RPMI8226 (cell line): ENCODE measurements at places on chromosomes 4 and X.

DNA sequence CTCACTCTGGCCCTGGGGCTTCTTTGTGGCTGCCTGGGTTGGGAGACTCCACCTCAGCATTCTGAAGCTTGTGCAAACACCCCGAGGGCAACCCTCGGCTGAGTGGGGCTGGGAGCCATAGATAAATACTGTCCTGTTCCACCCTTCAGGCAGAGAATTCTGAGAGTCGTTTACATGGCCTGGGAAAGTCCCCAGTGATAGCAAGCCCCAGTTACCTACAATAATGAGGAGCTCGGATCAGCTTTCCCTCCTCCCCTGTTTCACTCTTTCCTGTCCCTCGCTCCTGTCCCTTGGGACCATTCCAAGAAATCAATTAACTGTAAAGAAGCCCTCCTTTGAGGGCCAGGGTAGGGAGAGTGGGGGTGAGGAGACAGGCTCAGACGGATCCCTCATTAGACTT, 31.6 kb upstream of the DDX3X start:
- no peak for DNase-seq

- DNase-seq, result no peak
These were observed 450.1 kb upstream of the TENM3 start for GRCh38 chr4:181793096-181793495.

- no peak for DNase-seq
These were observed 8.7 kb downstream of the PDE6B start for GRCh38 chr4:633976-634598.

DNA sequence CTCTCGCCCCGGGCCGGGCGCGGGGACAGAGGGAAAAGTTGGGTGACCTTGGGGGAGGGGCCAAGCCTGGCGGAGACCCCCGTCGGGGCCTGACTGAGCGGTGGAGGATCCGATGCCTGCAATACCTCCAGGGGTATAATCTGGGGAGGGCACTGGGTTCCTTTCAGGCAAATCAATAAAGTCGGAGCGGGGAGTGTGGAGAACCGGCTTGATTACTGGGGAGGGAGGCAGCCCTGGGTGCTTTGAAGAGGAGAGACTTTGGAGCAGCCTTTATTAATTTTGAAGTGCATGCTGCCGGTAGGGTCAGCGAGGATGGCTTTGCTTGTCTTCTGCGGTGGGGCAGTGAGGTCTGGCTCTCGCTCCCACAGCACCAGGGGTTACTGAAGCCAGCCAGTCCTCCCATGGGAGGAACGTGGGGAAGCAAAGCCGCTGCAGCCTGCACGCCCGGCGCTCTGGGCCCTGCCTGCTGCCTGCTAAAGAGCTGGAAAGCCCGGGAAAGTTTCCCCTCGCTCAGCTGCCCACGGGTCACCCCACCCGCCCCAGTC, 403 bp upstream of the LGI2 start:
- no peak for DNase-seq

GRCh38 chr4:75736862-75737261, 12.5 kb downstream of the USO1 start:
- no peak for DNase-seq

GRCh38 chr4:139916041-139916440, 237.9 kb downstream of the MAML3 start:
- no peak for DNase-seq

GRCh38 chrX:132443196-132444135, 45.4 kb downstream of the MBNL3 start:
- DNase-seq, result no peak

DNA sequence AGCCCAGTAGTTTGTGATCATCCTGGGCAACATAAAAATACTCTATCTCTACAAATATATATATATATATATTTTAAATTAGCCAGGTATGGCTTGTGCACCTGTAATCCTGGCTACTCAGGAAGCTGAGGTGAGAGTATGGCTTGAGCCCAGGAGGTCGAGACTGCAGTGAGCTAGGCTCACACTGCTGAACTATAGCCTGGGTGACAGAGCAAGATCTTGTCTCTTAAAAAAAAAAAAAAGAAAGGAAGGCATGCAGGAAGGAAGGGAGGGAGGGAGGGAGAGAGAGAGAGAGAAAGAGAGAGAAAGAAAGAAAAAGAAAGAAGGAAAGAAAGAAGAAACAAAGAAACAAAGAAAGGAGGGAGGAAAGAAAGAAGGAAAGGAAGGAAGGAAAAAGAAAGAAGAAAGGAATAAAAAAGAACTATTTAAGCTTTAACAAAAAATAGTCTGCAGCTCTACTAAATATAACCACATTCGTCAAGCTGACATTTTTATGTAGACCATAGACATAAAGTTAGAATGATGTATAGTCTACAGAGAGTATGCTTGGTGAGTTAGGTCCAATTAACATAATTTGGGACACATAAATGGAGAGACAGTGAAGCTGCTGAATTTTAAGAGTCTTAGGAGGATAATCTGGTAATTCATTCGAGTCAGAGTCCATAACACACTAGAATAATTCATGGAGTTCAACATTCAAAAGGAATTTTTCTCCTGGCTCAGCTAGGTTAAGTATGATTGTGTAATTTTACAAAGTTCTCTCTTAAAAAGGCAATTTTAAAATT, 111.9 kb downstream of the GLRA3 start:
- no peak for DNase-seq

DNA sequence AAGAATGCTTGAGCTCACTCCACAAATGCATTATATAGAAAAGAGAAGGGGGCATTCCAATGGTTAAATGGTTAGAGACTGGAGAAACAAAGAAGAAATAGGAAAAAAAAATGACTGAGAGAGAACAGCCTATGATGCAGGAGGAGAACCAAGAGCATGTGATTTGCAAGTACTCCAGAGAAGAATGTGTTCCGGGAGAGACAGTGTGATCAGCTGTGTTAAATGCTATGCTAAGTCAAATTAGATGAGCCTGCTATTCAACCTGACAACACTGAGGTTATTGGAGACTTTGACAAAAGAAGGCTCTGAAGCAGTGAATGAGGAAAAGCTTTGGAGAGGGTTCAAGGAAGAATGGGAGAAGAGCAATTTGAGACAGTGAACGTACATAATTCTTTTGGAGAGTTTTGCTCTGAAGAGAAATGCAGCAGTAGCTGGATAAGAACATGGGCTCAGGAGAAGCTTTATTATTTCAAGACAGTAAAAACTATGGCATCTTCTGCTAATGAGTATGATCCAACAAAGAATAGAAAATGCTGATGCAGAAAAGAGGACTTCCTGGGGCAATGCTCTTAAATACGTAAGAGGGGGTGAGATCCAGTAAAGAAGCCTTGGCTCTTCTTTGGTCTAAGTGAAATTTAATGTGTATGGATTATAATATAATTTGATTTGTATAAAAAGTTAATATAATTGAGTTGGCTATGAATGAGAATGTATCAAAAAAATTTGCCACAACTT, 66.3 kb downstream of the PPP3CA start:
- no peak for DNase-seq

DNA sequence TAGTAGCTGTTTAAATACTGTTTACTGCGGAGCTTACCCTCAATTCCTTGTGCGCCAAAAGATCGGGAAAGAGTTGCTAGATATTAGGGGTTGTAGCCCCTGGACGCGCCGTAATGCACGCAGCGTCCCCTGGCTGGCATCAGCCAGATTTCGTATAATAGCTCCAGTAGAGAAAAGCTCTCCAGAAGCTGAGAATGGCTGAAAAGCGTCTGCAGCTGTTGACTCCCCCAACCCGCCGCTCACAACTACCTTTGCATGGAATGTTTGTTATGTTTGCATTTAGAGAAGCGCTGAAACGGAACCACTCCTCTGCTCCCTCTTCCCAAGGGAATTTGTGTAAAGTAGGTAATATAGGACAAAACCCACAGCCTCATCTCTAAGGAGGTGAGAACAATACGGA, 3.7 kb downstream of the DOCK11 start:
- DNase-seq, result no peak

GRCh38 chr4:56434599-56435139, 746 bp downstream of the PPAT start:
- DNase-seq, result peak; percentile 63

DNA sequence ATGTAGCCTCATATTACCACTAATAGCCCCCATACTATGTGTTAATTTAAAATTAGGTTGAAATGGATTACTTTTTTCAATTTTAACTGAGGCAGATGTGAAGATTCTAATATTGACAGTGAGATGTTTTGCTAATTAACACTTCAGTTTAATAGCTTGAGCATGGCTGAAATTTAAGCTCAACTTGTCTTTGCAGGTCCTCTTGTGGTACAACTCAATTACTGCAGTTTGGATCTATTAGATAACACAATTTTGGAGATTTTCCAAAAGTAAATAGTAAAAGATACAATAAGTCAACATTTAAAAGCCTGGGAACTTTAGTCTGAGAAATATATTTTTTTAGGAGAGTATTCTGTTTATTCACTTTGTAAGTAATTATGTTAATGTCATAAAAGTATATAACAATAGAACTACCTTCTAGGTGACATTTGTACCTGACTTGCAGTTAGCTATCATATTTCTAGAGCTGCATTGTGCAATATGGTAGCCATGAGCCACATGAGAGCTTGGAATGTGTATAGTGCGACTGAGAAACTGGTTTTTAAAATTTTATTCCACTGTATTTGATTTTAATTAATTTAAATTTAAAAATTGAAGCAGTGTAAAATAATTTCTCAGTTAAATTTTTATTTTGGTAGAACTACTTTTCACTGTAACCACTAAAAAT, 73.1 kb upstream of the FMR1 start:
- DNase-seq, result peak; percentile 3

DNA sequence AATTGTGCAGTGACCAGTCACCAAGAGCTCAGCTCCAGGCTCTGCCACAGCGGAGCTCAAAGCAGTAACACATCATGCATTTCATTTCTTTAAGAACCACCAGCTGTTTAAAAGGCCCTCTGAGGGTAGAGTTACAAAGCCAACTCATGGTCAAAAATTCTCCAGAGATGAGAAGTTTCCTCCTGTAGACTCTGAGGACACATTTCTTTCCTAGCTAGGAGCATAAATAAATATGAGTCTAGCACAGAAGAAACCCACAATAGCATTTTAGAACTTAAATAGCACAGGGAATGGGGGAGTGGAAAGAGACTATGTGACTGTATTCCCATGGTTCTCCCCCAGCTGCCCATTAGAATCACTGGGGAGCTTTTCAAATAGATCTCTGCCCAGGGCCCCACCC, 6.5 kb upstream of the CRMP1 start:
- no peak for DNase-seq

- no peak for DNase-seq
These were observed 22.2 kb downstream of the DTHD1 start for GRCh38 chr4:36303426-36304137.

DNA sequence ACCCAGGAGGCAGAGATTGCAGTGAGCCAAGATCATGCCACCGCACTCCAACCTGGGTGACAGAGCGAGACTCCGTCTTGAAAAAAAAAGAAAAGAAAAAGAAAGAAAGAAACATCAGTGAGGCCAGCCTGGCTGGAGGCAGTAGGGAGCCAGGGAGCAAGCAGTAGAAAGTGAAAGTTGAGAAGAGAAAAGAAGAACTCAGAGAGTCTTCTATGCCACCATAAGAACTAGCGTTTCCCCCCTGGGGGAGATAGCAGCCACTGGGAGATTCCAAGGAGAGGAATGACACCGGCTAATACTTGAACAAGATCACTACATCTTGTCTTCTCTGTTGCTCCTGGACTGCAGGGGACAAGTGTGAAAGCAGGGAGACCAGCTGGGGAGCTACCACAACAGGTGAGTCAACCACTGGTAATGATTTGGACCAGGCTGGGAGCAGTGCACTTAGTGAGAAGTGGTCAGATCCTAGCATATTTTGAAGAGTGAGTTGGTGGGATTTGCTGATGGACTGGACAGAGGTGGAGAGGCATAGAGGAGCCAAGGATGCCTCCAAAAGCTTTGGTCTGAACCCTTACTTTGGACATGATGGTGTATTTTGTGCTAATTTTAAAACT, 33.4 kb downstream of the SLC2A9 start:
- no peak for DNase-seq

GRCh38 chrX:109974906-109975655, 27.8 kb upstream of the TMEM164 start:
- DNase-seq, result no peak

DNA sequence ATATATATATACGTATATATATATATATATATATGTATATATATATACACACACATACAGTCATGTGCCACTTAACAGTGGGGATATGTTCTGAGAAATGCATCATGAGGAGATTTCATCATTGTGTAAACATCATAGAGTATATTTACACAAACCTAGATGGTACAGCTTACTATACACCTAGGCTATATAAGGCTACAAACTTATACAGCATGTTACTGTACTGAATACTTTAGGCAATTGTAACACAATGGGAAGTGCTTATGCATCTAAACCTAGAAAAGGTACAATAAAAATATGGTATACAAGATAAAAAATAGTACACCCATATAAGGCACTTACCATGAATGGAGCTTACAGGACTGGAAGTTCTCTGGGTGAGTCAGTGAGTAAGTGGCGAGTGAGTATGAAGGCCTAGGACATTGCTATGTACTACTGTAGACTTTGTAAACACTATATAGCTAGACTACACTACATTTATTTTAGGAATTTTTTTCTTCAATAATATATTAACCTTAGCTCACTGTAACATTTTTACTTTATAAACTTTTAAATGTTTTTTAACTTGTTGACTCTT, 13.2 kb upstream of the CCSER1 start:
- no peak for DNase-seq

DNA sequence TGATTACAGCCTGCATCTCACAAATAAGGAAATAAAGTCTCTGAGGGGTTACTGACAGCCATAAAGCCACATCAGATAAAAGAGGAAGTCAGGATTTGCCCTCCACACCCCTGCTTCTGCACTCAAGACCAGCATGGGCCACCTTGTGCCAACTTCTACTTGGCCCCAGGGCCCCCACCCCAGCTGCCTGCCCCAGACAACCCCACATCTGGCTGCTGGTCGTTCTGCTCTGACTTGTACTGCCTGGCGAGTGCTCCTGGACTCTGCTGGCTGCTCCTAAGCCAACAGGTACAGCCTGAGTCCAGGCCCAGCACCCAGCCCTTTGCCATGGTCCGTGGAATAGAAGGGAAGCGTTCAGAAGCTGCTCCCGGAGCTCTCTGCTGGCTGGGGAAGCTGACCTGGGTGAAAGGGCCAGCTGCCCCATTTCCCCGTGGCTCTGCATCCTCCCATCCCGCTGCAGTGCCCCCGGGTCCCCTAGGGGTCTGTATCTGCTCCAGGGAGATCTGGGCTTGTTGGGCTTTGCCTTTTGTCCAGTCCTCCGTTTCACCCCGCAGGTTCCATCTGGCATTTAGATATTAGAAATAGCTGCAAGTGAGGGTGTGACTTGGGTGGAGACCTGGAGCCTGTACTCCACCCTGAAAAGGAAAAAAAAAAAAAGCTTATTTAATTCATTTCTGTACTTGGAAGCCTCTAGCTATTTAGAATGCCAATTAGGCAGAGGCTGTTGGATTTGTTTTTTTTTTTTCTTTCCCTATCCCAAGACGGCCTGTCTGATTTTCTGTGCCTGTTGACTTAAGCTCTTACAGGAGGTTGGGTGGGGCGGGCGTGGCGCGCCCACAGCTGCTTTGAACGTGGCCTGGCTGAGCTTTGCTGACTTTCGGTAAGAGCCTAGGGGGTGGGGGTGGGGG, 194.7 kb downstream of the PTTG2 start:
- peak; percentile 44 for DNase-seq
